Natural killer cell (primary cell): ENCODE measurements at places on chromosomes 1 and 21. TPM values are rescaled to one million over a fixed set of nuclear protein-coding genes. Genes with fewer than 3 reads are reported as not detected.

The TRMT1L gene
- 8.2 TPM for total RNA-seq

The APOBEC4 gene
- total RNA-seq, result not detected

The CHIA gene
- total RNA-seq, result not detected

The FMOD gene
- total RNA-seq, result not detected

The USH2A gene
- not detected for total RNA-seq
